ENCODE measurements at places on chromosomes 5 and 9. TPM values are rescaled to one million over a fixed set of nuclear protein-coding genes. Genes with fewer than 3 reads are reported as not detected.

Gene NME5
- total RNA-seq, result 0.09 TPM

DNA sequence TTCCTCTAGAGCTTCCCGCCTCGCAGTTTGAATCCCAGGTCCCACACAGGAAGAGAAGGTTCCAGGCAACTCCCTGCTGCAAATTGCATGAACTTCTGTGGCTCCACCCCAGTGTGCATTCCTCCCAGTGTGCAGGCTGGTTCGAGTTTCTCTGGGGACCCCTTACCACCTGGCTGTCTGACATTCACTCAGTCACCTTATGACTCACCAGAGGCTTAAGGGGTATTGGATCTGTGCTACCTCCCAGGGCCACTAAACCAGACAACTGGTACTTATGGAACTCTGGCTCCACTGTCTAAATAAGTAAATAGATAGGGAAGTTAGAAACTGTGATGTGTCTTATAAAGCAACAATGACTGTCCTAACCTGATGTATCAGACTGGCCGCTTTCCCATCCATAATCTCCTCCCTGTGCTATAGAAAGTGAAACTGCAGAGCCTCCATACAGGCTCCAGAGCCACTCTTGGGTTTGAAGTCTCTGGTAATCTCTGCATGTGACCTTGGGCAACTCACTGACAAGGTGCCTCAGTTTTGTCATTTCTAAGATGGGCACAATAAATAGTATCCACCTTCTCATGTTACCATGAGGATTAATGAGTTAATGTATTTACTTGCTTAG, 720.6 kb downstream of the SEMA5A start:
- DNase-seq, result no peak

GRCh38 chr5:73678322-73678740, 52.3 kb downstream of the ARHGEF28 start:
- no peak for DNase-seq

GRCh38 chr5:140336388-140336787, 10.0 kb downstream of the HBEGF start:
- DNase-seq, result no peak

Gene SLC34A3
- not detected for total RNA-seq

DNA sequence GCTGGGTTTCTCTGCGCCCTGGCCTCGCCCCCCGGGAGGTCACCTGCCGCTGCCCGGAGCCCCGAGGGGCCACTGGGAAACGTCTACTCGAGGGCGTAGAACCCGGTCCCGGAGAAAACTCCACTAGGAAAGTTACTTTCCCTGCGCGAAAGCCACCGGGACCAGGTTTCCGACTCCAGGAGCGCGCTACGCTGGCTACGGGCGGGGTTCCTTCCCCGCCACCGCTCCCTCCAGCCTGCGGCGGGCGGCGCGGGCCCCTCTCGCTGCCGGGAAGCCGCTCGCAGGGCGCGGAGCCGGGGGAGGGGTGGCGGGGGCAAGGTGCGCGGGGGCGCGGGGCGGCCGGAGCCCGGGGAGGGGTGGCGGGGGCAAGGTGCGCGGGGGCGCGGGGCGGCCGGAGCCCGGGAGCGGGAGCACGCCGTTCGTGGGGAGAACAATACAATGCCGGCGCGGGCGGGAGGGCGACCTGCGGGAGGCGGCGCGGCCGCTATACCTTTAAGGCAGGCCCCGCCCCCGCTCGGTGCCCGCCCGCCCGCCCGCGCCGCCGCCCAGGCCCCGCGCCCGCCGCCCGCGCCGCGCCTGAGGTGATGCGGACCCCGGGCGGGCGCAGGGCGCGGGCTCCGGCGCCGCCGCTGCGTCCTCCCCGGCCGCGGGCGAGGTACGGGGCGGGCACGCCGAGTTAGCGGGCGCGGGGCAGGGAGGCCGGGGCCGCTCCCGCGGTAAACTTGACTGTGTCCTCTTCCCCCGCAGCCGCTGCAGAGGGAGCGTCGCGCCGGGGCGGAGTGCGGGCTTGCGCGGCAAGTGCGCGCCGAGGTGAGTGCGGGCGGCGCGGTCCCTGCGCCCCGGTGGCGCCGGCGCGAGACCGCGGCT, 278.1 kb downstream of the AOPEP start:
- DNase-seq, result peak; percentile 64

- DNase-seq, result no peak
Measured at GRCh38 chr9:5957166-5957565, 58.3 kb downstream of the RANBP6 start.

GRCh38 chr9:130433168-130433946, 11.4 kb upstream of the ASS1 start:
- peak; percentile 77 for DNase-seq

GRCh38 chr9:114313186-114313585, 9.7 kb upstream of the ORM1 start:
- no peak for DNase-seq

DNA sequence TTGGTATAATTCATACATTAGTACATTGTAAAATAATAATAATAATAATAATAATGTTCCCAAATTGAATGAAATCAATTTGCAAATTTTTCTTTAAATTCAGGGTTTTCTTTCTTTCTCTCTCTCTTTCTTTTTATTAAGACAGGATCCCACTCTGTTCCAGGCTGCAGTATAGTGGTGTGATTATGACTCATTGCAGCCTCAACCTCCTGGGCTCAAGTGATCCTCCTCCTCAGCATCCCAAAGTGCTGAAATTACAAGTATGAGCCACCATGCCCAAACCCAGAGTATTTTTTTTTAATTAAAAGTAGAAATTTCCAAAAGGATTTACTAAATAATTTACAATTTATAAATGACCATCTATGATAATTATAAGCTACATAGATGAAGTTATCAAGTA, 117.7 kb downstream of the HOMER1 start:
- DNase-seq, result no peak

Gene DBH
- 0.37 TPM for total RNA-seq

- no peak for DNase-seq
Measured at GRCh38 chr9:94085062-94085639, 887 bp downstream of the PTPDC1 start.

DNA sequence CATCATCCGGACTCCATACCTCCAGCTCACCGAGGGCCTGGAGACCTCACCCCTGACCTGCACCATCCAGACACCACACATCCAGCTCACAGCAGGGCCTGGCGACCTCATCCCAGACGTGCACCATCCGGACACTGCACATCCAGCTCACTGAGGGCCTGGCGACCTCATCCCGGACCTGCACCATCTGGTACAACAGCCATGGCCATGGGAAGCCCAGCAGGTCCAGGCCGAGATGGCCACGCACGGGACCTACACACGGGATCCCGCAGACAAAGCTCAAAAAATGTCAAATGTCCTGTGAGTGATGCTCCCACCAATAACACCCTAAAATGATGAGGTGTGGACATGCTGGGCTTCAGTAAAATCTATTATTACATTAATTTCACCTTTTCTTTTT, 9.7 kb downstream of the TERT start:
- no peak for DNase-seq

Gene PCDHGC4
- total RNA-seq, result 1.4 TPM

GRCh38 chr5:131392466-131393095, 128.7 kb downstream of the CDC42SE2 start:
- no peak for DNase-seq

DNA sequence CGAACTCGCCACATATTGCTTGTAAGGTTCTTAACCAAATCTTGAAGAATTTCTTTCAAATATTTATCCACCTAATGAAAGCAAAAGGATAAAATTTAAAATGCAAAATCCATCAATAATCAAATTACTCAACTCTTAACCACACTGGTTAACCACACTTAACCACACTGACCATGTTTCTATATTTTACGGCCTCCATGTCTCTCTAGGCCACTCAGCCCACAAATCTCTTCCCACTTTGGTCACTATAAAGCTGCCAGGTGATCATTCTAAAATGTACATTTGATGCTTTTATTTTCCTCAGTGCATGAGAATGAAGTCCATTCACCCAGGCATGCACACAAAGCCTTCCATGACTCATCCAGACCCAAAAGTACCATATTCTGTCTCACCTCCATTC, 56.4 kb upstream of the OR2K2 start:
- DNase-seq, result no peak

Gene C9
- 3,238 TPM for total RNA-seq

GRCh38 chr9:133377721-133378216, 1.6 kb downstream of the STKLD1 start:
- DNase-seq, result no peak

Gene ORM2
- 4,866 TPM for total RNA-seq

Gene ZDHHC11B
- total RNA-seq, result 0.37 TPM

Gene GOLGA1
- total RNA-seq, result 17.6 TPM

Gene ABL1
- 11.2 TPM for total RNA-seq

DNA sequence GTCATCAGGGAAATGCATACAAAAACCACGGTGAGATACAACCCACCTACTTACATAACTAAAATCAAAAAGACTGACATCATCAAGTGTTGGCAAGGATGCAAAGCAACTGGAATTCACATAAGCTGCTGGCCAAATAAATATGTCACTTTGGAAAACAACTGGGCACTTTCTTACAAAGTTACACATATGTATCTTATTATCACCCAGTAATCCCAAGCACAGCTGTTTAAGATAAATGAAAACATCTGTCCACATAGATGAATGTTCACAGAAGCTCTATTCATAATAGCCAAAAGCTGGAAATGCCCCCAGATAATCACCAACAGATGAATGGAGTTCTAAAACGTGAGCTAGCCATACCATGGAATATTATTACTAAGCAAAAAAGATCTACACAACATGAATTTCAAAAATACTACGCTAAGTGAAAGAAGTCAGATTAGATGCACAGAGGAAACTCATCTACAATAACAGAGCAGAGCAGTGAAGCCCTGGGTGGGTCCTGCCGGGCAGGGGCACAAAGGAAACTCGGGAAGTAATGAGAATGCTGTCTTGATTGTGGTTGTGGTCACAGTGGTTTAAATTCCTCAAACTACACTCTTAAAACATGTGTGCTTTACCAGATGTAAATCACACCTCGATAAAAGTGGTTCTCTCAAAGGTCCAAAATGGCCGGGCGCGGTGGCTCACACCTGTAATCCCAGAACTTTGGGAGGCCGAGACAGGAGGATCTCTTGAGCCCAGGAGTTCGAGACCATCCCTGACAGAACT, 8.5 kb downstream of the CAMSAP1 start:
- DNase-seq, result no peak

Measured in liver (tissue), 10 donors.